ENCODE measurements at places on chromosomes 2 and 18. TPM values are rescaled to one million over a fixed set of nuclear protein-coding genes. Genes with fewer than 3 reads are reported as not detected.
A peak's percentile ranks its signal among the peaks of the same experiment; 100 is the strongest.

- DNase-seq: no peak
These were observed 47.0 kb upstream of the MAP3K20 start for GRCh38 chr2:173028671-173029070.

The ALPG gene
- total RNA-seq: not detected

DNA sequence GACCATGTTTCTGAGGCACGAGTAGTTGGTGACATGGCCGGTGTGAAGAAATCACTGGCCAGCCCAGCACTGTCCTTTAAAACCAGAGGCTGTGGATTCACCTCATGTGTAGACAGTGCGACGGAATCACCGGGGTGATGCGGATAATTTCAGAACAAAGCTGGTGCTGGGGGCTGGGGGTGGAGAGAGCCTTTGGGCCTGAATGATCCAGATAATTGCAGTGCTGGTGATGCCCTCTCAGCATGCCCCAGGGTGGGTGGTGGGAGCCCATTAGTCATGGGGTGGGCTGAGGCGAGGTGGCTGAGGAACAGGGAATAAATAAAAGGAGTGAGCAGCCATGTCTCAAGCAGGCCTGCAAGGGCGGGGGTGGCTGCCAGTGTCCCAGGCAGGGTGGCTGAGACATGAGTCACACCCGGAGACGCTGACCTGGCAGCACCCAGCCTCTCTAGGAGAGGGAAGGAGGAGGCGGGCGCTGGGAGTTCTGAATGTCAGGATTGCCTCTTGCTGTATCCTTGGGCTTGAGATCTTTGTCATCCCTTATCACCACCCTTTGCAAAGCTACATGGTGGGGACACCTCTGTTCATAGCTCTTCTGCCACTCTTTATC lies 151.1 kb upstream of the MSH6 start:
- peak; percentile 30 for DNase-seq

- DNase-seq: peak; percentile 83
These were observed 36.4 kb upstream of the ZBTB7C start for GRCh38 chr18:48445540-48445939.

- no peak for DNase-seq
These were observed 97.3 kb upstream of the ST6GAL2 start for GRCh38 chr2:106983305-106983704.

The HOXD12 gene
- not detected for total RNA-seq

The ANKRD30B gene
- total RNA-seq: 0.79 TPM

The ABHD1 gene
- total RNA-seq: not detected

- DNase-seq: no peak
These were observed 99.2 kb downstream of the PTPRM start for GRCh38 chr18:7666195-7666776.

DNA sequence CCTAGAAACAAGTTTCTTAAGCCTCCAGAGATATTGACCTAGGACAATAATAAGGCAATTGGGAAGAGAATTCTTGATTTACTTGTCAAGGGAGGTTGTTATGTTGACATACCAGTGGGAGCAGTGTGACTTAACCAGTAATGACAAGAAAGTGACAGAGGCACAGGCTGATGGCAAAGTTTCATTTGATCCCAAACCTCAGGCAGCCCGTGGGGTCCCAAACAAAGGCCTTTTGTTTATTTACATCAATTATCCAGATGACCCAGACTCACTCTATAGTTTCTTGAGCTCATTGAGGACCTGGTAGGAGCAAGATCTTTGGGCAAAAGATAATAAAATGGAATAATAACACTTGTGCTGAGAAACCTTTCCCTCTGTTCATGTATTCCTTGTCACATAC lies 336.8 kb downstream of the ARL6IP6 start:
- no peak for DNase-seq
